ENCODE measurements at places on chromosomes 12 and 14.
A peak's percentile ranks its signal among the peaks of the same experiment; 100 is the strongest.

DNA sequence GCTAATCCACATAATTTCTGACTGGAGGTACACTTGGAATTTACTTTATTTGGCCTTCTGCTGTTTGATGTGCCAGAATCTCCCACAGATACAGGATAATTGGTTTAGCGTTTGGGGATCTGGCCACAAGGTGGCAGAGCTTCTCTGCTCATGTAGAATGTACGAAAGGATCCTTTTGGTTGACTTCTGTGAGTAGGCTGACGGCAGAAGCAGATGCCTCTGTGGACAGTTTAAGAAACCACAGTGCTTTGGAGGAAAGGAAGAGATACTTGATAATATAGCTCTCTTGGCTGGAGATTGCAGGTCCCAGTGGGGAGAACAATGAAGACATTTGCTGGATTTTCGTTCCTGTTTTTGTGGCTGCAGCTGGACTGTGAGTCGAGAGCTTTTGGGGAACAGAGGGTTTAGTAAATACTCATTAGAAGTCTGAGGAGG lies 75.3 kb upstream of the OR4E1 start:
- peak; percentile 2 for DNase-seq

GRCh38 chr12:16789204-16789790 lies 183.3 kb upstream of the LMO3 start:
- DNase-seq, result no peak

DNA sequence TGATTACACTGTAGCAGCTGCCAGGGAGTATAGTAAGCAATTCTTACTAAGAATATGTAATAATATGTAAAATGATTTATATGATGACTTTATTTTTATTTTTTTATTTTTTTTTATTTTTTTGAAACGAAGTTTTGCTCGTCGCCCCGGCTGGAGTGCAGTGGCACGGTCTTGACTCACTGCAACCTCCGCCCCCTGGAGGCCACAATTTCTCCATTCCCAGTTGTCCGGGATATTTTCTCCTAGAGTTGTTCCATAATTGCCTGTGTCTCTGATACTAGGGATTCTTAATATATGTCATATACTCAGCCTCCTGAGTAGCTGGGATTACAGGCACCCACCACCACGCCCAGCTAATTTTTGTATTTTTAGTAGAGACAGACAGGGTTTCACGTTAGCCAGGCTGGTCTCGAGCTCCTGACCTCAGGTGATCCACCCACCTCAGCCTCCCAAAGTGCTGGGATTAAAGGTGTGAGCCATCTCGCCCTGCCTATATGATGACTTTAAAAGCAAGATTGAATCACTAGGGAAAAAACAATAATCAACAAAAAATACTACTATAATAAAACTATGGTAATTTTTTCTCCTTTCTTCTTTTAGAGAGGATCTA lies 12.2 kb upstream of the ITPR2 start:
- DNase-seq, result no peak

DNA sequence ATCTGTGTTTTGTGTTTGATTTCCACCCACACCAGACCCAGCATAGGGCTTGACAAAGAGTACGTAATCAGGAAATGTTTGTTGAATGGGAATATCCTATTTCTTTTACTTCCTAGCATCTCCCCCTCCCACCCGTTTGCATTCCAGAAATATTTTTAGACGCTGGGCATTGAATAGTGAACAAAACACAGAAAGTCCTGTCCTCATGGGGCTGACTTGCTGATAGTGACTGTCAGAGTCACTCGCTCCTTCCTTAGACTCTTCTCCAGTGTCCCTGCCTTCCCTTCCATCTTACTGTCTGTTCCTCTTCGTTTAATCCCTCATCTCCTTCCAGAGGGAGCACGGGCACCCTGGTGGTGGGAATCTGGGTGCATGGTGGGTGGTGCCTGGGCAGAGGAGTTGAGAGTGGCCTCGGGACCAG lies 53.6 kb downstream of the SLC25A47 start:
- DNase-seq, result no peak

- no peak for DNase-seq
These were observed 22.6 kb upstream of the CRACR2A start for GRCh38 chr12:3775385-3776035.

DNA sequence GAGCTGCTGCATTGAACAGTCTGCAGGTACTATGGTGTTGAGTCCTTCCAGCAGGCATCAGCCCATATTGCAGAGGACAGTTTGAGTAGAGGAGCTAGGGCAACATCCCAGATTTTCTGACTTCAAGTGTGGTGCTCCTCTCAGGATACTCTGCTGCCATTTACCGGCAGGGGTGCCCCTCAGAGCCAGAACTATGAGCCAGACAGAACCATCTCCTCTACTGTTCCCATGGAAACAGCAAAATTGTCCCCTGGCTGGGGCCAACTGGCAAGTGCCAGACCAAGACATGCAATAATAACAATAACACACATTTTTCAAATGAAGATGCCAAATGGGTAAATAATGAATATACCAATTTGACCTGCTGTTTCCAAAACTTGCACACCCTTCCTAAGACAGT lies 102.9 kb downstream of the ADCK1 start:
- no peak for DNase-seq

- DNase-seq, result no peak
These were observed 70.1 kb upstream of the HOXC13 start for GRCh38 chr12:53868511-53868986.

DNA sequence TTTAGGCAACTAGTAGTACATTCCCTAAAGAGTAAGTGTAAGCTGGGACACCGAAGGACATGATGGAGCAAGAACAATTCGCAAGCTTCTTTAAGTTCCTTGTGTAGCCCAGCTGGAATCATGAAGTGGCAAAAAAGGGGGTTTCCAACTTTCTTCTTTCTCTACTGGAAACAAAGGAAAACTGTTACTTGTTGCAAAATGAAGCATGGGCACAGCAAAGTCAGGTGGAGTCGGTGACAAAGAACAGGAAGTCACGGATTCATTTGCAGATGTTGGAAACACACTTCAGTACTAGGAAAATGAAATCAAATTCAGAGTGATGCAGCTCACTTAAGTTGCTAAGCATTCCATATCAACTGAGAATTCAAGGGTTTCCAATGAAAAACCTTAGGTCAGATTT lies 706.9 kb upstream of the STXBP6 start:
- no peak for DNase-seq

DNA sequence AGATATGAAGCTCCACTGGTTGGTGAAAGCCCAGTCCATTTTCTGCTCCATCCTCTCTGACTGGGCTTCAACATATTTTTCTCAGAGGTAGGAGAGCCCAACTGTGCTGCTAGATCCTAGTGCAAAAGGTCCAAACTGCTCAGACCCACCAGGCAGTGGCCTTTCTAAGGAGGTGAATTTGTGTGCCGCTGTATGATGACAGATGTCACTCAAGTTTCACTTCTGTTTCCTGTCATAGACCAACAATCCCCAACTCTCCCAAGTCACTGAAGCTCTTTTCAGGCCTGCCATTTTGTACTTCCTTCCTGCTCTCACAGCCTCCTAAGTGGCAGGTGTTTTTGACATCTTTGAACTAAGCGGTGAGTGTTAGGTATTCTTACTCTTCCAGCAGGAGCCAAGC lies 16.4 kb upstream of the RNASE4 start:
- DNase-seq, result no peak

GRCh38 chr14:74412753-74413152 lies 13.3 kb downstream of the SYNDIG1L start:
- DNase-seq, result no peak

- no peak for DNase-seq
These were observed 45.5 kb downstream of the NAA30 start for GRCh38 chr14:57435923-57436322.

DNA sequence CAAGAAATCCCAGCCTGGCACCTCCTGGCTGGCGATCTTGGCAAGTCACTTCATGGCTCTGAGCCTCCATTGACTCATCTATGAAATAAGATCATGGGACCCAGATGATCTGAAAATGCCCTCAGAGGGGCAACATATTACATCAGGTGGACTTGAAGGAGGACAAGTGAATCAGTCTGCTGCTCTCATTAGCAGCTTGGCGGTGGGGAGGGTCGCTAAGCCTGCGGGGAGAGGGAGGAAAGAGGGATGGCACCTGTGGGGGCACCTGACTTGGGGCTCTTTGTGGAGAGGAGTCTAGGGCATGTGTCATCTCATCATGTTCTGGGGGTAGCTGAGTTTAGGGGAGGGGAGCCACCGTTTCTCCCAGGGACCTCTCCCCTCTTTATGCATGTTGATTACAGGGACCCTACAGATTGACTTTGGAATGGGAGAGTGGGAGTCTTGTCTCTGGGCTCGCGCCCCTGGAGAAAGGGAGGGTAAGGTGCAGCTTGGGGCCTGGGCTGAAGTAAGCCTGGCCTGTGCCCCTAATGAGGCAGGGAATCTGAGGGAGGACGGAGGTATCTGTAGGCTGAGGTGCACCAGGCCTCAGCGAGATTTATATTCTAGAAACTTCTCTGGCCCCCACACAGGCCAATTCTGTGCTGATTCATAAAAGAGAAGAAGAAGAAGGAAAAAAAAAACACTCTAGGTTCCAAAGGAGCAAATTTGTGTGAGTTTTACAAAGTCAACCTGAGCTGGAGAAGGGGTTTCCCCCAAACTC lies 29.3 kb upstream of the BATF start:
- no peak for DNase-seq

- no peak for DNase-seq
These were observed 4.6 kb downstream of the FBRSL1 start for GRCh38 chr12:132494294-132495164.

GRCh38 chr12:109124878-109125648 lies 8.7 kb downstream of the ACACB start:
- DNase-seq, result no peak

- DNase-seq, result no peak
These were observed 563 bp downstream of the DCP1B start for GRCh38 chr12:2003676-2004112.

DNA sequence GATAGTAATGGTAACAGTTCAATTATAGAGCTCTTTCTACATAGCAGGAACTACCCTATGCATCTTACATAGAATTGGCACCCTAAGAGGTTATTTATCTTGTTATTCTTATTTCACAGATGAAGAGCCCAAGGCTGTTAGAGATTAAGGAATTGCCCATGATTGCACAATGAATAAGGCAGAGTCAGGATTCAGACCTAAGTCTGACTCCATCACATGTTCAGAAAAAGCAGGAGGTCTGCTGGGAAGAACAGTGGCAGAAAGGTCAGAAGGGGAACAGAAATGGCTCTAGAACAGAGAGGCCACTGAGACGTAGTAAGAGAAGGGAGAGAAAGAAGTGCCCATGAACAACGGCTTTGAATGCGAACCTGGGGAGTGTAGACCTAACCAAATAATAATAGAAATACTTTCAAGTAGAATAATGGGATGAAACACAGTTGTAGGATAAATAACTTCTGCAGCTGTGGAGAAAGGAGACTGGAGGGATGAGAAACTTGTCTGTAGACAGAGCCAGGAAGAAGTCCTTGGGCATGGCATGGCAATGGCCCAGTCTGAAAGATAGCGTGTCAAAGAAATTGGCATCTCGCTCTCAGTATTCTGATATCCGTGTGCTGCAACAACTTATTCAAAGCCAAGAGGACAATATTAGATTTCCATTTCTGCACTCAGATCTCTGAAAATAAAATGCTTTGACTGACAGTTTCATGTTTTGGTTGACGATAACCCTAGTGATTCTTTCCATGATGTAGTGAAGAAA lies 17.6 kb downstream of the MYBPC1 start:
- no peak for DNase-seq

- DNase-seq, result peak; percentile 100
These were observed 886.5 kb upstream of the FLRT2 start for GRCh38 chr14:84643446-84643845.

DNA sequence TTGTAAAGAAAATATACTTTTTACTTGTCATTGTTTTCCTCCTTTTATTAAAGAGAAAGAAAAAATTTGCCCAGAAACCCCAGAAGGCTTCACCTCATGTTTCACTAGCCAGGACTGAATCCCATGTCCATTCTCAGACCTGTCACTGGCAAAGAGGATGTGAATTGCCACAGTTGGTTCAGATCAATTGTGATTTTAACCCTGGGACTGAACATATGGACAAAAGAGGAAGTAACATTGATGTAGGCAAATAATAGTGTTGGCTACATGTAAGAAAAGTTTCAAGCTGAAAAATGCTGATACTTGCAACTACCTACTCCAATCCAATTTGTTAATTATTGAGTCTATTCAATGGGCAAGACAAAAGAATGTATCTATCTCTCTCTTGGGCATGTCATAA lies 8.6 kb upstream of the CCDC196 start:
- DNase-seq, result no peak

DNA sequence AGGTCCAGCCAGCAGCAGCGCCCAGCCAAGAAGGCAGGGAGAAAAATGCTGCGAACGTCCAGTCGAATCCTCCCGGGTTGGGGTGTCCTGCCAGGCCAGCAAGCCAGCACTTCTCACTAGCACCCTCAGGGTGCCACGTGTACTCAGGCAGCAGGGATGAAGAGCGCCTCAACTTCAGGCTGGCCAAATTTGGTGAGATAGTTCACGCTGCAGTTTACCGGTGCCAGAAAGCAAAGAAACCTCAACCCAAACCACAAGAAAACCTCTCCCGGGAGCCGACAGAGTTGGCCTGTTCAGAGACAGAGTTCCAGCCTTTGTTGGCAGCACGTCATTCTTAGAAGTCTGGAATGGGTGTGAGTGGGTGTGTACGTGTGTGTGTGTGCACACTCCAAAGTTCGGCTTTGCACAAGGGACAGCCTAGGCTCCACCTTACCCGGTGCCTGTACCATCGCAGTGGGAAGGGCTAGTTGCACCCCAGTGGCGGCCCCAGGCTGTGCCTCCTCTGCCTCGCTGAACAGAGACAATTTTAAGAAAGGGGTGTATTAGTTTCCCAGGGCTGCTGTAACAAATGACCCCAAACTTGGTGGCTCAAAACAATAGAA lies 42.1 kb downstream of the ELK3 start:
- DNase-seq, result no peak

GRCh38 chr14:104556256-104557021 lies 23.1 kb upstream of the C14orf180 start:
- no peak for DNase-seq

- DNase-seq, result no peak
These were observed 4.8 kb downstream of the DGKA start for GRCh38 chr12:55935738-55936151.

All from NCI-H748 treated with DMSO at 0.1 percent for 48 hours (cell line).